Activated T-cell treated with anti-CD3 and anti-CD28 coated beads, Interleukin-2, amount 50 U/mL, for 72 hours (primary cell): ENCODE measurements at places on chromosomes 3 and 15. TPM values are rescaled to one million over a fixed set of nuclear protein-coding genes. Genes with fewer than 3 reads are reported as not detected.

GRCh38 chr3:7209098-7209497 is 348.2 kb downstream of the GRM7 start:
- DNase-seq: no peak

GRCh38 chr3:172869368-172869771 is 118.8 kb downstream of the ECT2 start:
- no peak for DNase-seq

DNA sequence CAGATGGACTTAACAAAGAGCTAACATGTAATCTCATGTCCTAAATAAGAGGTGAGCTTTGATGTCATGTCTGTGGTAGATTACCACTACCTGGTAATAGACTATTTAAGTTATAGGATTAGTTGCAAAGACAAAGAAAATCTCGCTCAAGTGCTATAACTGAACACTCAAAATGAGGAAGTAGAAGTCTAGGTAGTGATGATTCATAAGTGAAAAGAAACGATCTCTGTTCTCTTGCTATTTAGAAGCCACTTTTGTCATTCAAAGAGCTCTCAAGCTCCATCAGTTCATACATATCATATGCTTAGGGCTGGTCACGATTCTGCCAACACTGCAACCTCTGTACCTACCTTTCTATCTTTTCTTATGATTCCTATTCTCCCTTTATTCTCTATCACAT is 110.9 kb downstream of the EDEM1 start:
- DNase-seq: no peak

GRCh38 chr15:77667338-77668234 is 34.9 kb upstream of the LINGO1 start:
- DNase-seq: no peak

- DNase-seq: no peak
Observed at GRCh38 chr3:14606669-14607339, 44.8 kb upstream of the CCDC174 start.

Gene ROBO2
- not detected for total RNA-seq
